ENCODE measurements at places on chromosomes 11 and 22.

DNA sequence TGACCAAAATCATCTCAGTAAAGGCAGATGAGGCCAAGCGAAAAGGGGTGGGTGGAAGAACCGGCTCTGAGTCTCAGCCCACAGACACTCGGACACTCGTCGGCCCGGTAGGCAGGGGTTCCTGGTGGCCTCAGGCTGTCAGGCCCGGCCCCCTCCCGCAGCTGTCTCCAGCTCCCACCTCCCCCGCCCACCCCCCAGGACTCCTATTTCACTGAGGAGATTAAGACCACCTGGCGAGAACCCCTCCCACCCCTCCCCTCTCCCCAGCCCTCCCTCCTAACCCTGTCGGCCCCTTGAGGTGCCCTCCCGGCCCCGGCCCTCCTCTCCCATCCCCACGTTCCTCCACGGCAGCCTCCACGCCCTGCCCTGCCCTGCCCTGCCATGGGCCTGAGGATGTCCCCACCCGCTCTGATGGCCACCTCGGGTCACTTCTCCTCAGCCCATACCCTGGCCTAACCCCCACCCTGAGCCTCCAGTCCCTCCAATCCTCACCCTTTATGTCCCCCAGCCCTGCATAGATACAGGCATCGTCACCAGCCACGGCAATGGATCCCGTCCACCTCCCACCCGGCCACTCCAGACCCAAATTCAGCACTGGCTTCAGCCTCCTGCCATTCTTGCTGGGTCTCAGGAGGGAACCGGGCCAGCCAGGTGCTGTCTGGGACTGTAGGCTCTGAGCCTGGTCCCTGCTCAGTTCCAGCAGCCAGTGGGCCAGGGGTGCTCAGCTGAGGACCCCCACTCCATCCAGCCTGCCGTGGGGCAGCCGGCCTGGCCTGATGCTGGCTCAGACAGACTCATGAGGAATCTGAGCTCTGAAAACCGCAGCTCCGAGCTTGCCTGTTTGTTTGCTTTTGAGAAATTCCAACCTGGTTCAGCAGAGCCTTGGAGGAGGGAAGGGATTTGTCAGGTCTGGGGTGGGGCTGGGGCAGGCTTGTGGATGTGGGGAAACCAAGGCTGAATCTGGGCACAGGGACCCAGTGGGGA lies 9.8 kb upstream of the TBX1 start:
- DNase-seq: no peak

DNA sequence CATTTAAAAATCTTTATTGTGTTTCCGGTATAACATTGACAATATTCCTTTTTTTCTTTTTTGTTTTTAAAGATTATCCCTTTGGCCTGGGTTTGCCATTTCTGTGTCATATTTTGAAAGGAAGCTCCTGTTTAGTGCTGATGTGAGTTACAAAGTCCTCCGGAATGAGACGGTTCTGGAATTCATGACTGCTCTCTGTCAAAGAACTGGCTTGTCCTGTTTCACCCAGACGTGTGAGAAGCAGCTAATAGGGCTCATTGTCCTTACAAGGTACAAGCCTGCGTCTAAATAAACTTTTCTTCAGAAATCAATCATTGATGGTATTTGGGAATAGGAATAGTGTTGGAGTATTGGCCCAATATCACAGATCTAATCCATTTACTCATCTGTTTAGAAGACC lies 19.8 kb downstream of the PIWIL4 start:
- DNase-seq: no peak

GRCh38 chr11:58070585-58070984 lies 39.8 kb downstream of the OR6Q1 start:
- no peak for DNase-seq

DNA sequence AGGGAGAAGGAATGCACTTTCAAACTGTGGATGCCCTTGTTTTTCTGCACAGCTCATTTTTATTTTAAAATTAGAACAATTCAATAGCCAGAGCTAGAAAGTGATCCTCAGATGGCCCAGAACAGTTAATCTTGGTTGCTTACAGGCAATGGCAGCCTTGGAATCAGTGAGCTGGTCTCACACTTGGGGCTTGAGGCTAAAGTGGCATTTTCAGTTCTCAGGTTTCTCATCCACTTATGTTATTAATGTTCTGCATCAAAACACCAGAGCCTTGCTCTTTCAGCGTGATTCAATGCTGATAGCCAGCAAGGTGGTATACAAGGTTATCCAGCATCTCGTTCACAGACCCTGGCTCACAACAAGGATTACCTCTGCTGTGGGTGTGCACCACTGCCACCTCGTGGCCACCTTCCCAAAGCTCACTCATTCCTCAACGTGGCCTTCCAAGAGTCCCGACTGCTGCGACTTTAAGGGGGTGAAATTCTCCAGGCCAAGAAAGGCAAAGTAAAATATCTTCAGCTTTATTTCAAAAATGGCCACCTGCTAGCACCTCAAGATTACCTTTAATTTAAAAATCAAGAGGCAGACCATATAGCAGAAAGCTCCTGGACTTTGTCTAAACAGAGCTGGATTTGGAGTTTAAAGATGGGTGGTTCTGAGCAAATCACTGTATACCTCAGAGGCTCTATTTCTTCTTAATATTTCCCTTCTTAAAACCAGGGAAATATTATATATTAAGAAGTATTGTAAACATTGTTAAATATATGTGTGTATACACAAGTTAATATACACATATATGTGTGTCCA lies 34.2 kb upstream of the FSHB start:
- DNase-seq: no peak

- no peak for DNase-seq
Measured at GRCh38 chr11:29879560-29879959, 137.3 kb downstream of the KCNA4 start.

DNA sequence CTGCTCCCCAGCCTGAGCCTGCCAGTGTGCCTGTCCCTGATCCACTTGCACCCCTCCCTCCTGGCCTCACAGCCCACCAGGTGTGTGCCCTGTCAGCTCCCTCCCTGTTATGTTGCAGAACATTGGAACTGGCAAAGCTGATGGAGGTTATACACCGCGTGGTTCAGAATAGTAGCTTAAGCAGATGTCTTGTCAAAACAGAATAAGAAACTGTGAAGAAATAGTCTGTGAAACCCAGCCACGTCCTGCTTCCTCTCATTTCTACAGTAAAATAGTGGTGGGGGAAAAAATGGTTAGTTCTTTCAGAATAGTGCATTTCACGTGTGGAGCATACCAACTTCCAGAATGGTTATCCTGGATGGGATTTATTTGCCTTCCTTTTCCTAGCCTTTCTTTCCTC lies 161.2 kb upstream of the NAV2 start:
- DNase-seq: no peak

DNA sequence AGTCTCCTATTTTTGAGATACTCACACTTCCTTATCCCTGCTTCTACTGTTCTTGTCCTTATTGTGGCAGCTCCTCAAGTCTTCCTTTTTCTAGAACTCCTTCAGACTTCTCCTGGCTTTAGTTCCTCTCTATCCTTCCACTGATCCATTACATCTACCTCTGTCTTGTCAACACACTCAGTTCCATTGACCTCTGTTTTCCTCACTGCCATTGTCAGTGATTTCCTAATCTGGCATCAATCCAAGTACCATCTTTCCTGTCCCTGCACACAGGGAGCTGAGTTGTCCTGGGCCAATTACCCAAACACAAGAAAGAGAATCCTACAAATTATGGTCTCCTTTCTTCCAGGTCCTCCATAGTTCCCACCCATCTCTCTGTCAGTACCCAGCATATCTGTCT lies 27.9 kb upstream of the RIC3 start:
- no peak for DNase-seq

DNA sequence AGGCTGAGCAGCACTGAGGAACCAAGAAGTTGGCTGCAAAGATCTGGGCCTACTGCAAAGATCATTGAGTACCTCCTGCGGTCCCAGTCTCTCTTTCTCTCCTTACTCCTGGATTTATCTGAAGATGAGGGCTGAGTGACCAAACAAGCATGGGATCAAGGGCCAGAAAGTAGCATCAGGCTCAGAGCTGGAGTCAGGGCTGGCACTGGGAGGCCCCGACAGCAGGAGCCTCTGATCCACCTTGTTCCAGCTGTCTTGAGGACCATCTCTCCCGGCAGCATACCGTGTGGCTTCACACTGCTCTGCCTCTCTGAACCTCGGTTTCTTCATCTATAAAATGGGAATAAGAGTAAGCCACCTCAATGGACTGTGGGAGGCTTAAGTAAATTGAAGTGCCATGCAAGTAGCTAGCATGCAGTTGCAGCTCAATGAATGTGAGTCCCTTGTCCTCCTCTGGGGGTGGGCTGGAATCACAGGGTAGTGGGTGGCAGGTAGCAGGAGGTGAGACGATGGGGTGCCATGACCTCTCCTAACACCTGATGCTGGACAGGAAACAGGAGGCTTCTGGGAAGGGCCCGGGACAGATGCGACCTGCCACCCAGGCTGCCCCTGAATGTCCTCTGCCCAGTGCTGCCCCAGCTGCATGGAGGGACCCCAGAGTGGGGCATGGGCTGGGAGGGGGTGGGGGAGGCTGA lies 52.5 kb upstream of the PRDM11 start:
- DNase-seq: no peak

DNA sequence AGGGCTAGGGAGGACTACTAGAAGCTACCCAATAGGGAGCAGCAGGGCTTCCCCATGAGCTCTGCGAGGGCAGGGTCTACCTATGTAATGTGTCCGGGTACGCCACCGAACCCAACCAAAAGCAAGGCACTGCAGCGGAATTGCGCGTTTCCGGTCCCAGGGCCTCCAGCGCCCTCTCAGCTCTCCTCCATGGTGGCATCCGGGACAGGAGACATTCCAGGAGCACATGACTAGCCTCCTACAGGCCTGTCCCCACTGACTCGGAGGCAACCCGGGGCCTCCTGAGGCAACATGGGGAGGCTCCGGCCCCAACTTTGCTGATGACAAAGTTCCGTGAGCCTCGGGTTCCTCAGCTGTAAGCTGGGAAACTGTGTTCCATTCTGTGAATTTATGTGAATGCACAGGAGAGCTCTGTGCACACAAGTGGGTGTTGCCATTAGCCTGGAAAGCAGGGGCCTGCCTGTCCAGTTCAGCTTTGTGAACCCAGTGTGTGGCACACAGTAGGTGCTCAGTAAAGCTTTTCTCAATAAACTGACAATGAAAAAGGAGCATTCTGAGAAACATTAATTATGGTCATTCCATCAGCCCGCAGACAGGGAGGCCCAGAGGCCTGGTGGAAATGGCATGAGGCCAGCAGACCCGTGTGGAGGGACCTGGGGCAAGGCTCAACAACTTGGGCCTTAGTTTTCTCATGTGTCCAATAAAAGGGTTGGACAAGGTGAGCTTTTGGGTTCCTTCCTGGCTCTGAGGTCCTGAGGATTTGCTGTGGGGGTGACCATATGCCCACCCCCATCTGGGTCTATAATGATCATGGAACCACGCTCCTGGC lies 50.3 kb downstream of the CHRDL2 start:
- DNase-seq: no peak

- DNase-seq: no peak
Measured at GRCh38 chr11:17987826-17988225, 25.0 kb downstream of the SERGEF start.

GRCh38 chr11:107293677-107294344 lies 163.8 kb downstream of the CWF19L2 start:
- DNase-seq: no peak

DNA sequence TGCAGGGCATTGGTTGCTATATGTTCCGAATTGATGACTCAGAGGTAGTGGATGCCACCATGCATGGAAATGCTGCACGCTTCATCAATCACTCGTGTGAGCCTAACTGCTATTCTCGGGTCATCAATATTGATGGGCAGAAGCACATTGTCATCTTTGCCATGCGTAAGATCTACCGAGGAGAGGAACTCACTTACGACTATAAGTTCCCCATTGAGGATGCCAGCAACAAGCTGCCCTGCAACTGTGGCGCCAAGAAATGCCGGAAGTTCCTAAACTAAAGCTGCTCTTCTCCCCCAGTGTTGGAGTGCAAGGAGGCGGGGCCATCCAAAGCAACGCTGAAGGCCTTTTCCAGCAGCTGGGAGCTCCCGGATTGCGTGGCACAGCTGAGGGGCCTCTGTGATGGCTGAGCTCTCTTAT lies 5.4 kb upstream of the TTC36 start:
- no peak for DNase-seq

DNA sequence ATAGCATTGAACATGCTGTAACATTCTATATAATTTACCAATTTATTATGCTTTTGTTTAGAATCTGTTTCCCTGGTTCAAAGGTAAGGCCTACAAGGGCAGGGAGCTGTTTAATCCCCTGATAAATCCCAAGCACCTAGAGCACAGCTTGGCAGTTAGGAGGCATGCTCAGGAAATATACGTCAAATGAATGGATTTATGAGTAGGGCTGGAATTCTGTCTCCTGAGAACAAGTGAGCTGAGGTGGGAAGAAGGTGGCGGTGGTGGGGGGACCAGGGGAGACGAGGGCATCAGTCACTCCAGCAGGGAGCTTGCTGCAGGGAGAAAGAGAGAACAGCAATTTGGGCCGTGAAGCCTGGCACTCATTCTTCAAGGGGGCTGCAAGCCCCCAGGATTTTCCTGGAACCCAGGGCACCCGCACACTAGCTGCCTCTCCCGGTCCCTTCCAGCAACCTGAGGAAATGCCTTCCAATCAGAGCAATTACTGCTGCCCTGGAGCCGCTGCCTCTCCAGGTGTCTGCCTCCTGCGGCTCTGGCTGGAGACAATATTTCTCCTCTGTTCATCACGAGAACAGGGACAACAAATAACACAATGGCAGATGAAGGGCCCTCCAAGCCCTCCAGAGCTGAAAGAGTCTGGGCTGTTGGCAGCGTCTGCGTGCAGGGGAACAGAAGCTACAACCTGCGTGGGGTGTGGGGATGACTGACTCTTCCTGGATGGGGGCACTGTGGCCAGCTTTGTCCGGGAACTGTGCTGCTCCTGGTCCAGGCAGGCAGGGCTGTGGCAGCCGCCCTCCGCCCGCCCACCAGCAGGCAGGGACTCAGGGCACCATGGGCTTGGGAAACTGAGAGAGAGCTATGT lies 233.4 kb downstream of the ST3GAL4 start:
- DNase-seq: no peak

- DNase-seq: no peak
Measured at GRCh38 chr11:82076126-82076525, 657.5 kb downstream of the FAM181B start.

DNA sequence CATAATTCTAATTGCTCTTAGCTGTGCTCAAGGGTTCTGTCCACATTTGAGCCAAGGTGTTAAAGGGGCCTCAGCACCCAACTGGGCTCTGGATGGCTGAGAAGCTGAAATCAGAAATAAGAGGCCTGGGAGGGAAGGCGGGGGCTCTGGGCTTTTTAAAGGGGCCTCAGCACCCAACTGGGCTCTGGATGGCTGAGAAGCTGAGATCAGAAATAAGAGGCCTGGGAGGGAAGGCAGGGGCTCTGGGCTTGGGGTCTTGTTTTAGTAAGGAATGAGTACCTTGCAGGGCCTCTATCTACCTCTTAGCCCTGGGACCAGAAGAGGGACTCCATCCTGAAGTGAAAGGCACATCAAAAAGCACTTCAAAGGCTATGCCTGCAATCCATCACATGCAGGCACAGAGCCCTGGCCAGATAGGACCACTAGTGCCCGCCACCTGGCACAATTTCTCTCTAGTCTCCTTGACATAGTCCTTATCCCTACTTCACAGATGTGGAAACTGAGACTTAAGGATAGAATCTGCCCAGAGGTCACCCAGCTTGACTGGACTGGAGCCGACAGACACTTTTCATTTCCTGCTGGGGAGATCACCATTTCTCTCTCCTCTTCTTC lies 35.6 kb downstream of the DKK3 start:
- DNase-seq: no peak
